ENCODE measurements at places on chromosomes 12 and 14.
A peak's percentile ranks its signal among the peaks of the same experiment; 100 is the strongest.

DNA sequence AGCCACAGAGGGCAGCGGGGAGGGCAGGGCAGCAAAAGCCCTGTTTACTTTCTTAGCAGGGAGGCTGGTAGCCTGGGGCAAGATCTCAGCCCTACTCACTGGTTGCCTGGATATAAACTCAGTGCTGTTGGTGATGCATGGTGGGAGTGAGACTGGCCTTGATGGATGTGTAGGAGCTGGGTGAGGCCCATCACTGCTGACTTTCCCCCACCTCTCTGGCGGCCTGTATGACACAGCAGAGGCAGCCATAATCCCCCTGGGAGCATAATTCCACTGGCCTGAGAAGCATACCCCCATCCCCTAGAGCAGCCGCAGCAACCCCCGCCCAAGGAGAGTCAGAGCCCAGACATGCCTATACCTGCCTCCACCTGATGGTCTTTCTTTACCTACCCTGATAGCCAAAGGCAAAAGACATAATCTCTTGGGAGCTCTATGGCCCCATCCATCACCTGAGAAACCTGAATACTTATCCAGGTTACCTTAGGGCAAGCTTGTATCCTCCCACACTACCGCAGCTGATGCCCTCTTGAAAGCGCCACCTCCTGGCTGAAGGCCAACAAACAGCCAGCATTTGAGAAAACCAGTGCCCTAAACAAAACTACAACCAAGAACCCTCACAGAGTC lies 59.3 kb downstream of the DNAI7 start:
- DNase-seq, result no peak

GRCh38 chr12:4780641-4781611 lies 60.7 kb downstream of the GALNT8 start:
- no peak for DNase-seq

- peak; percentile 48 for DNase-seq
These were observed 883 bp downstream of the FOXJ2 start for GRCh38 chr12:8033153-8034044.

GRCh38 chr14:79703209-79703608 lies 508.1 kb downstream of the DIO2 start:
- no peak for DNase-seq

All from stimulated activated naive CD8-positive, alpha-beta T cell treated with anti-CD3 and anti-CD28 coated beads, Interleukin-15, amount 100 ng/mL, for 72 hours (primary cell).